ENCODE measurements at places on chromosomes 7 and 10. TPM values are rescaled to one million over a fixed set of nuclear protein-coding genes. Genes with fewer than 3 reads are reported as not detected.

The GIMAP8 gene
- 1.6 TPM for total RNA-seq

The ABCA13 gene
- total RNA-seq, result 4.3 TPM

The GRID2IP gene
- 0.12 TPM for total RNA-seq

The CTAGE6 gene
- 0.16 TPM for total RNA-seq

The LRRC4 gene
- 16.7 TPM for total RNA-seq

The PIK3AP1 gene
- total RNA-seq, result 1.0 TPM

The BMPR1A gene
- total RNA-seq, result 17.3 TPM

The CYTH3 gene
- total RNA-seq, result 7.9 TPM

The ABCB1 gene
- total RNA-seq, result 2.7 TPM

The CLDN4 gene
- total RNA-seq, result 149 TPM

The NRG3 gene
- not detected for total RNA-seq

The NXPH1 gene
- not detected for total RNA-seq

The NKX6-2 gene
- 0.08 TPM for total RNA-seq

The FAM25A gene
- total RNA-seq, result 29.4 TPM

The GPR85 gene
- 0.32 TPM for total RNA-seq

The PCDH15 gene
- total RNA-seq, result not detected

The SLC18A3 gene
- not detected for total RNA-seq

Data from esophagus mucosa (tissue), 1 donor.